ENCODE measurements at places on chromosomes 6 and 20. TPM values are rescaled to one million over a fixed set of nuclear protein-coding genes. Genes with fewer than 3 reads are reported as not detected.

Gene WFDC6
- not detected for polyA plus RNA-seq

Gene CAGE1
- 0.12 TPM for polyA plus RNA-seq

Gene OPRM1
- polyA plus RNA-seq, result not detected

Gene PLEKHG1
- polyA plus RNA-seq, result 35.3 TPM

Gene ULBP3
- polyA plus RNA-seq, result 10.8 TPM

Gene HRH3
- 0.19 TPM for polyA plus RNA-seq

Gene BAK1
- 26.1 TPM for polyA plus RNA-seq

Gene CYP24A1
- polyA plus RNA-seq, result 1.4 TPM

Gene TOX2
- 5.1 TPM for polyA plus RNA-seq

Gene HLA-DRA
- polyA plus RNA-seq, result 58.4 TPM

Gene NPBWR2
- polyA plus RNA-seq, result not detected

Gene TAF4
- polyA plus RNA-seq, result 20.4 TPM

Gene SSTR4
- not detected for polyA plus RNA-seq

Gene SLC12A5
- polyA plus RNA-seq, result 3.0 TPM

Gene CLDN20
- 3.0 TPM for polyA plus RNA-seq

Gene GHRH
- polyA plus RNA-seq, result not detected

Gene SPAG4
- 2.6 TPM for polyA plus RNA-seq

Gene PLCB4
- polyA plus RNA-seq, result 15.1 TPM

Gene PGBD1
- polyA plus RNA-seq, result 10.0 TPM

Gene CPNE1
- polyA plus RNA-seq, result 203 TPM

Gene OXT
- 0.81 TPM for polyA plus RNA-seq
